ENCODE measurements at places on chromosomes 7 and 10.
A peak's percentile ranks its signal among the peaks of the same experiment; 100 is the strongest.

DNA sequence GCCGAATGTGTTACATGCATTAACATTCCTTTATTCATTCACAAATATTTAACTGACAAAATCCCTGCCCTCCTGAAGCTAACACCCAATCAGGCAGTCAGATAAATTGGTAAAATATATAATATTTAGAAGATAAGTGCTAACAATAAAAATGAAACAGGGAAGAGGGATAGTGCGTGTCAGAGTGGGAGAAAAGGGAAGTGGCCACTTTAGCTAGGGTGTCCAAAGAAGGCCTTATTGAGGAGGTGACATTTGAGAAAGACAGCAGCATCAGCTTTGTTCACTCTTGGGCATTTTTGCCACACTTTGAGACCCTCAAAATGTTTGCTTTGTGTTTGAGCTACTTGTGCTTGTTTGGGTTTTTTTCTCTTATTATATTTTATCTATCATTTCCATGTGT, 317.8 kb downstream of the SNX13 start:
- no peak for DNase-seq

- DNase-seq: no peak
These were observed 41.8 kb downstream of the LCOR start for GRCh38 chr10:96873756-96874467.

GRCh38 chr10:133034762-133035161, 53.0 kb upstream of the ADGRA1 start:
- DNase-seq: no peak

DNA sequence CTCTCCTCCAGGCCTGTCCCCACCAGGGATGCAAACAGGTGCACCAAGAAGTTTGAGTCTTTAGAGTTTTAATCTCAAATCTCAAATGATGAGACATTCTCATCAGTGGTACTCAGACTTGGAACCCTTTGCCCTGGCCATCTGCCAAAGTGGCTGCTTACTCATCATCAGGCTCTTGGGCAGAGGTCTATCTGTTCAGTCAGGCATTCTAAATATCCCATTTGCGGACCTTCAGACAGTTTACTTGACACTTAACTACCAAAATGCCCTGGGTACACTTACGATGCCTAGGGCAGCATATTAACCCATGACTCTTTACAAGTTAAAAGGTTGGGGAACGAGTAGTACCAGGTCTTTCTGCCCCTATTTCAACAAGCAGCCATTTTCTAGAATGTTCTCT, 61.2 kb upstream of the YAE1 start:
- no peak for DNase-seq

- no peak for DNase-seq
These were observed 118.2 kb downstream of the CUX1 start for GRCh38 chr7:101935521-101936141.

GRCh38 chr7:45055594-45056219, 33.1 kb downstream of the NACAD start:
- DNase-seq: no peak

DNA sequence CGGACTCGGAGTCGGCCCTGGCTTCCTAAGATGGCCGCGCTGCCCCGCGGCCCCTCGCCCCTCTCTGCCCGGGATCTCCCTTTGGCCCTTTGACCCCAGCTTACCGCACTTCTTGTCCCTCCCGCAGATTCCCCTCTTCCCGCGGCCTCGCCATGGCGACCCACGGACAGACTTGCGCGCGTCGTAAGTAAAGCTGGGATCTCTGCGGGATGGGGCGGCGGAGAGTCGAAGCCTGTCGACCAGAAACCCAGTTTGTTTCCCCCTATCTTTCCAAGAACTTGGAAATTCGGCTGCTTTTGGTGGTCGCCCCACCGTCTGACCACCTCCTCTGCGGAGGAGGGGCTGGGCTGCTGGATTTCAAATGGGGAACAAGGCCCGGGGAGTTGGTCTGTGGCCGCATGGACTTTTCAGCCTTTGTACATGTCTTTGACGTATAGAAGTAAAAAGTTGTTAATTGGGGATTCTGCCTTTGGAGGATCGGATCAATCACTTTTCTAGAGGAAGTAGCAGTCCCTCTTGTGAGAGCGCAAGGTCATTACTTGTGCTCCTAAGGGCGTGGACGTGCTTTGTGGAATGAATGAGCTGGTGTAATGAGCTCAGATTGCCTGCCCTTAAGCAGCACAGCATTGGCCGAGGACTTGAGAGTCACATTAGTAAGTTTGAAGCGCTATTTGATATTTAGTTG, 553 bp downstream of the VDAC2 start:
- DNase-seq: no peak

GRCh38 chr10:132414402-132415016, 17.5 kb downstream of the PWWP2B start:
- no peak for DNase-seq

DNA sequence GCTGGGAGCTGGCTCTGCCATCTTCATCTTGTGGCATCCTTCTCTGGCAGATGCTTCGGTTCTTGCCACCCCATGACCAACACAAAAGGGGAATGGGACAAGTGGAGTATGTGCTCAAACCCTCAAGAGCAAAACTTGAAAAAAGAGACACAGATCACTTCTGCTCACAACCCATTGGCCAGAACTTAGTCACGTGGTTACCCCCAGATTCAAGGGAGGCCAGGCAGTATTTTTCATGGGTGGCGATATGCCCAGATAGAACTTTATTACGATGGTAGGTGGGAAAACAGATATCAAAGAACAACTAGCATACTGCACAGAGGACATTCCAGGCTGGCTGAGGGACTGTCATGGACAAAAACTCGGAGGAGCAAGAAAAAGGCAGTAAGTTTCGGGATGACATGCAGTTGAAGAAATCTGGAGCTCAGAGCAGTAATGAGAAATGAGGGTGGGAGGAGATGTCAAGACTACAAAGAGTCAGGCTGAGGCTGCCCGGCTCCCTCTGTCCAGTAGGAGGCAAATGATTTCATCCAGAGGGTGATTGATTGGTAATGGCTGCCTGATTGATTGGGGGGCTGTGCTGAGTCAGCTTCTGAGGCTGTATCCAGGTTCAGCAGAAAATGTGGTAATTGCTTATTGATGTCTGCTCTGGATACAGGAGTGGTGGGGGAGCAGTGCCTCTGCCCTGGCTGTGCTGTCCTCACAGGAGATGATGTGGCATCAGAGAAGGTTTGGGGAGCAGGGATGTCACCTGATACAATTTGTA, 25.3 kb downstream of the COL13A1 start:
- DNase-seq: no peak

DNA sequence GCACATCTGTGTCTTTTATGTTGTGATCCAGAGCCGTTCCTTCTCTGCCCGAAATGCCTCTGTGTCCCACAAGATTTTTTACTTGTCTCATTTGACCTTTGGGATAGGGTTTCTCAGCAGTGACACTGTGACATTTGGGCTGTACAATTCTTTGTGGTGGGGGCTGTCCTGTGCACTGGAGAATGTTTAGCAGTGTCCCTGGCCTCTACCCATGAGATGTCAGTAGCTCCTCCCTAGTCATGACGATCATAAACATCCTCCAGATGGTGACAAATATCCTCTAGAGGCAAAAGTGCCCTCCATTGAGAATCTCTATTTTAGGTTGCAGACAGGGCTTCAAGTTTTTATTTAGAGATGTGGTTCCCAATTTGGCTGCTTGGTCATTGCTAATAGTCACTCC, 91.3 kb downstream of the PPP1R17 start:
- no peak for DNase-seq

GRCh38 chr10:75665707-75666106, 234.3 kb downstream of the LRMDA start:
- no peak for DNase-seq

DNA sequence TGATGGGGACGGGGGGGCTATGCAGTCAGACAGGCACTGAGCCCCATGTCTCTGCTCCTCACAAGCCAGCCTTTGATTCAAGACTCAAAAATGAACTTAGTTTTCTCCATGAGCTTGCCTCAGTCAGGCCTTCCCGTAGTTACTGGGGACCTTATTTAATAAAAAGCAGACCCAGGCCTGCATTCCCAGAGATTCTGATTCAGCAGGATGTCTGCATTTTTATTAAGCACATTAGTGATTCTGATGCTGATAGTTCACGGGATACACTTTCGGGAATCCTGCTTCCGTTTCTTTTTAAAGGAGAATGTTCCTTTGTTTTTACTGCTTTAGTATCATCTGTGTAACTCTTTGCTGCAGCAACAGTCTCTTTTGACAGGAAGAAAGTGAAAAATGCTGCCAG, 28.3 kb upstream of the PLPP4 start:
- DNase-seq: no peak

DNA sequence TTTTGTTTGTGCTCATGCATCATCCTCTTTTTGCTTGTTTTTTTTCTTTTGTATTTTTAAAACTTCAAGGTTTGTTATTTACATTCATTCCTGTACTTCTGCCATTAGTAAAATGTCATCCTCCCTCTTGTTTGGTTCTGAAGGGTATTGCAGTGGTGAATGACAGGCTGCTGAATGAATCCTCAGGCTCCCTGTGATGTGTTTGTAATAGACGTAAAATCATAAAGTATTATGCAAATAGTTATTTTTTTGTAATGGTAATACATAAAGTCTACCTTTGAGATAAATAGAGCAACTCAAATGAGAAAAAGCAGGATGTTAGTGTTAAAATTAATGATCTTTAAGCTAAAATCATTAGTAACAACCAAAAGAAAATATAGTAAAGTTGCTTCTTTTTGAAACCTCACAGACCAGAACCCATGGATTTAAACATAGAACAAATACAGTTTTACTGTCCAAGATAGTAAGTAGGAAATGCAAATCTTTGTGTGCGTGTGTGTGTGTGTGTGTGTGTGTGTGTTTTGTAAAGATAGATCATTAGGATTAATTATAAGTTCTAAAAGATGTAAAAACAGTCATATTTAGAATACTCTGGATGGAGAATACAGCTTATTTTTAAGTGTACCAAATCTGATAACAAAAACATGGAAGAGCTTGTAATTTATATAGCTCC, 4.5 kb downstream of the GLCCI1 start:
- DNase-seq: no peak

DNA sequence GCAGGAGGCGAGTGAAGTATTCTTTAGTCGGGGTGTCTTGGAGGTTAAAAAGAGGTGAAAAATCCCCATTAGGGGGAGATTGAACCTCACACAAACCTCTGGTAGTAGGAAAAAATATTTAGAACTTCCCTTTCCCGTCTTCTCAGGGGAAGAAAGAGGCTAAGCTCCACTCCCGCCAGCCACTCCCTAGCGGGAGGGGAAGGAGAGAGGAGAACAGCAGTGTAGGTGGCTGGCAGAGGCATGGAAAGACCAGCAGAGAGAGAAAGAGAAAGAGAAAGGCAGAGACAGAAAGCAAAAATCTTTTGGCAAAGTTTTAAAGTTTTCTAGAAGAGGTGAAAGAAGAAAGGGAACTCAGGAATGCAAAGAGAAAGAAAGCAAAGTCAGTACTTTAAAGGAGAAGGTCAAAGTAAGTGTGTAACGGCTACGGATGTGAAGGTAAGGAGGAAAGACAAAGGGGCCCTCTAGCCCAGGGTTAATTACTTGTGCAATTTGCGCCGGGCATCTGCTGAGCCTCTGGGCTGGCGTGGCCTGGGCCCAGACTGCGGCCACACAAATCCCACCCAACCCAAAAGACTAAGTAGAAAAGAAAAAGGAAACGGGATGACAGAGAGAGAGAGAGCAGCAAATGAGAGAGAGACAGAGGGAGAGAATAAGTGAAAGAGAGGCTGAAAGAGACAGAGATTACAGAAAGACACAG, 72.3 kb upstream of the ZNF746 start:
- DNase-seq: no peak

- no peak for DNase-seq
These were observed 591 bp downstream of the BZW2 start for GRCh38 chr7:16646472-16647072.

GRCh38 chr7:88322151-88322550, 15.5 kb upstream of the STEAP4 start:
- DNase-seq: no peak

GRCh38 chr10:55870186-55870585, 490.9 kb downstream of the ZWINT start:
- no peak for DNase-seq

- peak; percentile 33 for DNase-seq
These were observed 77.0 kb upstream of the PODXL start for GRCh38 chr7:131633342-131633843.

GRCh38 chr10:14022052-14022451, 308.7 kb downstream of the FRMD4A start:
- no peak for DNase-seq

DNA sequence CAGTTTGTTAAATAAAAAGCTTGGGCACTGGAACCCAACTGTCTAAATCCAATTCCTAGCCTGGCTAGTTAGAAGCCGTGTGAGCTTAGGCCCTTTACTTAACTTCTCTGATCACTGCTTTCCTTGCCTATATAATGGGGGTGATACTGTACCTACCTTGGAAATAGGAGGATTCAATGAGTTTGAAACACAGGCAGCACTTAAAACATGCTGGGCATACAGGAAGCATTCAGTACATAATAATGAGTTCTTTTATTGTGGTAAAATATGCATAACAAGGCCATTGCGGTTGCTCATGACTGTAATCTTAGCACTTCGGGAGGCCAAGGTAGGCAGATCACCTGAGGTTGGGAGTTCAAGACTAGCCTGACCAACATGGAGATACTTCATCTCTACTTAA, 47.4 kb upstream of the SEPHS1 start:
- DNase-seq: no peak

DNA sequence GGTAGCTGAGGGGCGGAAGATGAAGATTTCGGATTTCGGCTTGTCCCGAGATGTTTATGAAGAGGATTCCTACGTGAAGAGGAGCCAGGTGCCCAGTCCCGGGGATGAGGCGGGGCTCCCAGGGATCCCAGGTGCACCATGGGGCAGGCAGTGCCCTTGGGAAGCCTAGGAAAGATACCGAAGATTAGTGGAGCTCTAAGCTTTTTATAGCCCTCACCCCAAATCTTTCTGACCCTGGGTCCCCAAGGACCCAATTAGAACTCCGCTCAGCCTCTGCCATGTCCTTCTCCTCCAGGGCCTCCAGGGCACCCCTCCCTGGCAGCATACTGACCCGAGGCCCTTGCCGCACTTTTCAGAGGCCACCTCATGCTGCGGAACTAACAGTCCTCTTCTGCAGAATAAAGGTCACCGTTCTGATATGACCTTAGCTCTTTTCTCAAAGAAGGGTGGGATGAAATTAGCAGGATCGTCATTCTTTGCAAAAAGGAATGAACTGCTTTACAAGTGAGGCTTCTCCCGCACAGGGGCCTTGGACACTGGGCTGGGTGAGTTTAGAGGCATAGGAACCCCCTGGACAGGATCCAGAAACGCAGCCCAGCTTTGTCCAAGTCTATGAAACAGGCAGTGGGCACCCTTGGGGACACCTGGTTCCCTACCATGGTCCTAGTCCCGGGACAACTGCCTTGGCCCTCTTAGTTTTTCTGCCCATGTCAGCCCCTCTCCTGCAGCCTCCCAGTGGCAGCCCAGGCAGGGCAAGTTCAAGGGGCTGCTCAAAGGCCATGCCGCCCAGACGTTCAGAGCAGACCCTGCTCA, 17.9 kb upstream of the CSGALNACT2 start:
- no peak for DNase-seq

Data from stromal cell of bone marrow (primary cell).